T follicular helper cell (primary cell): ENCODE measurements at places on chromosomes 5 and 9.

- DNase-seq: no peak
These were observed 28.9 kb downstream of the HSDL2 start for GRCh38 chr9:112408819-112409218.

DNA sequence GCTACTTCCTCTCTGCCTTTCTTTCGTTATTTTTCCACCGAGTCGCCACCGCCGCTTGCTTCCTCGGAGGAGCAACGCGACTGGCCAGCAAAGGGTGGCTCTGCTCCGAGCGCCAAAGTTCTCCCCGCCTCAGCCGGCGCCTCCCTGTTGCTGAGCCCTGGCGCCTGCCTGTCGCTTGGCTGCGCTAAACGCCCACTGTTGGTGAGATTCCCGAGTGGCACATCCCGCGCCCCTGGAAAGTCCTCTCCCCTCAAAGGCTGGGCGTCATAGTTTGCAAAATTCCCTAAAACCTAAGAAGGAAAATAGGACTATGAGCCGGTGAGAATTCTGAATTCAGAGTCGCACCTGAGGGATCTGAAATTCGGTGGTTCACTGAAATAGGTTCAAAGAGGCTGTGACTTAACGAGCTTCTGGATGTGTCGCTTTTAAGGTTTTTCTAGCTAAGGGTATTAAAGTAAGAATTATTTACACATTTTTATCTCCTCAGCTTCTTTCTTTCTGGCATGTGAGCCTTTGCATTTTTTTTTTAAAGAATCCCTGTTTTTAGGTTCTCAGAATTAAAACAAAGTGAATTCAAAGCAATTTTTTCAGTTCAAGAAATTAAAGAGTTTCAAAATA lies at the start of gene GRIN3A:
Gene GRIN3A, minus strand, starts transcription at position 82 of the 618 bp plus-strand sequence. CDS start 668 bp downstream, outside the sequence.
- no peak for DNase-seq

- no peak for DNase-seq
These were observed 14.4 kb downstream of the FGD3 start for GRCh38 chr9:92961627-92962302.

DNA sequence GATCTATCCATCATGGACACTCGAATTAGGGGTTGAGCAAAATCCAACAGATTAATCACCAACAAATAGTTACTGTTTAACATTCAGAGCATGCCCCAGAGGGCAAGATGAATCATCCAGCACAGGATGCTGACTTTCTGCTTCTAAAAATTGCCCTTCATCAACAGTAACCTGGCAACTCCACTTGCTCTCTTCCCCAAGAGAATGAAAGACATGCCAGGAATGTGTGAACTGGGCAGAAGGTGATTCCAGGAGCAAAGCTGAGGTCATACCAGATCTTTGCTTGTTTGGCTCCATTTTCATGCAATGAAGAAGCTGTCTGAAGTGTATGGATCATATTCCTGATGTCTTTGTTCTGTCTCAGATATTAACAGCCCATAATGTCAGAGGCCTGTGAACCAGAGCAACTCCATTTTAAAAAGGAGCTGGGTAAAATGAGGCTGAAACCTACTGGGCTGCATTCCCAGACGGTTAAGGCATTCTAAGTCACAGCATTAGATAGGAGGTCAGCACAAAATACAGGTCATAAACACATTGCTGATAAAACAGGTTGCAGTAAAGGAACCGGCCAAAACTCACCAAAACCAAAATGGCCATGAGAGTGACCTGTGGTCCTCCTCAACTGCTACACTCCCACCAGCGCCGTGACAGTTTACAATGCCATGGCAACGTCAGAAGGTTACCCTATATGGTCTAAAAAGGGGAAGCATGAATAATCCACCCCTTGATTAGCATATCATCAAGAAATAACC lies 2.5 kb upstream of the ZNF367 start:
- no peak for DNase-seq

DNA sequence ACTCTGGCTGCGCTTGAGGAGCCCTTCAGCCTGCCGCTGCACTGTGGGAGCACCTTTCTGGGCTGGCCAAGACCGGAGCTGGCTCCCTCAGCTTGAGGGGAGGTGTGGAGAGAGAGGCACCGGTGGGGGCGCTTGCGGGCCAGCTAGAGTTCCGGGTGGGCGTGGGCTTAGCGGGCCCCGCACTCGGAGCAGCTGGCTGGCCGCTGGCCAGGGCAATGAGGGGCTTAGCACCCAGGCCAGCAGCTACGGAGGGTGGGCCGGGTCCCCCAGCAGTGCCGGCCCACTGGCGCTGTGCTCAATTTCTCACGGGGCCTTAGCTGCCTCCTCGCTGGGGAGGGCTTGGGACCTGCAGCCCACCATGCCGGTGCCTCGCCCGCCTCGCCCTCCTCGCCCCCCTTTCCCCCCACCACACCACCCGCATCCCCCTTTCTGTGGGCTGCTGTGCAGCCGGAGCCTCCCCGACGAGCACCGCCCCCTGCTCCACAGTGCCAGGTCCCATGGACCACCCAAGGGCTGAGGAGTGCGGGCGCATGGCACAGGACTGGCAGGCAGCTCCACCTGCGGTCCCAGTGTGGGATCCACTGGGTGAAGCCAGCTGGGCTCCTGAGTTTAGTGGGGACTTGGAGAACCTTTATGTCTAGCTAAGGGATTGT lies 954.5 kb downstream of the DTWD2 start:
- DNase-seq: no peak

DNA sequence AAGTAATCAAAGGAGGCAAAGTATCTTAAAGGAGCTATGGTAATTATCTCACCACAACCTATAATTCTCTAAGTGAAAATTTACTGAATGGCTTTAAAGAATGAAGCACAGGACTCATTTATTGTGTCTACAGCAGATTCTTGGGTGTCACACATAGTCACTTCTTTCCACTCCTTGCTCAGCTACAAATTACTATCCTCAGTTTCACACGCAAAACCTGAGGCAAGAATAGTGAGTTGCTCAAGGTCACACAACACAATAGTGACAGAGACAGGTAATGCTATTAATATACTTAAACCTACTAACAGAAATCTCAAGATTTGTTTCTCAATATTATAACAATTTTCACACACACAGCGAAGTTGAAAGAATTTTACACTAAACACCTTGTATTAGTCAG lies 120.9 kb upstream of the STK32A start:
- no peak for DNase-seq

- no peak for DNase-seq
These were observed 55.6 kb downstream of the ARHGEF37 start for GRCh38 chr5:149636861-149637246.

DNA sequence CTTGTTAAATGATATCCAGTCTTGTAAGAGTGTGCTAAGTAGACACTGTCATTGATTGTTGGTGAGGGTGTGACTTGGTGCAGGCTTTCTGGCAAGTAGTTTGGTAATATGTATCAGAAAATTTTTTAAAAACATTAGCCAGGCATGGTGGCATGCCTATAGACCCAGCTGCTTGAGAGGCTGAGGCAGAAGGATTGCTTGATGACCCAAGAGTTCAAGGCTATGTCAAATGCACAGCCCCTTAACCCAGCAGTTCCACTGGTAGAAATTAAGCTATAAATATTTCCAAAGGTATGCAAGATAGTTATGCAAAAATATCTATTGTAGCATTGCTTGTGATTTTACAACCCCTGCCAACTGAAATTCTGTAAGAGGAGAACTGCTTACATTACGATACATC lies 24.2 kb downstream of the ZBTB43 start:
- DNase-seq: no peak

DNA sequence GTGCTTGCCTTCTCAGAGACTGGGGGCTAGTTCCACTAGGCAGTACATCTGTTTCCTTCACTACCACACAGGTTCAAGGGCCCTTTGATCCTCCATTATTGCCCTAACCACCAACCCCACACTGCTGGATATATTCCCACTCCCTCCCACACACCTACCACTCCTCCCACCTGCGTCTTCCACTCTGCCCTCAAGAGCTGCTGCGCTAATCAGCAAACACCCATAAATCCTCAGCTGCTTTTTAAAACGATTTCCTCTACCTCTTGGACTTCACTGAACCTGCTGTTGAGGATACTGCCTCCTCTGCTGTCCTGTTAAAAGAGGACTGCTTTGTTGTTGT lies 120.9 kb downstream of the MAPKAP1 start:
- DNase-seq: no peak

- no peak for DNase-seq
These were observed 72.0 kb upstream of the C9orf72 start for GRCh38 chr9:27645161-27645840.

DNA sequence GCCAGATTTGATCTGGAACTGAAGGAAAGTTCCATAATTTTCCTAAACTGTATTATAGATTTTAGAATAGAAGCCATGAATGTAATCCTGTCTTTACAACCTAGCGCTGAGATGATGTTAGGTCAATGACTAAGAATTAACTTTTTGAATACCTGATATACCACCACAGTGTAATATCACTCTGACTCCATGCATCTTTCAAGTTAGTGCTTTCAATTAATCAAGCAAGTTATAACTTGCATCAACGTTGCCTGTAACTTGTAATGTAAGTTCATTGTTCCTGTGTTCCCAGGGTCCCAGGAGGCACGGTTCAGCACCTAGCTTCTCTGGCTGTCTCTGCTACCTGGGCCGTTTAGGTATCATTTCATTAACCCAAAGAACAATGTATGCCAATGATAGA lies 139.3 kb downstream of the CSNK1G3 start:
- DNase-seq: no peak

DNA sequence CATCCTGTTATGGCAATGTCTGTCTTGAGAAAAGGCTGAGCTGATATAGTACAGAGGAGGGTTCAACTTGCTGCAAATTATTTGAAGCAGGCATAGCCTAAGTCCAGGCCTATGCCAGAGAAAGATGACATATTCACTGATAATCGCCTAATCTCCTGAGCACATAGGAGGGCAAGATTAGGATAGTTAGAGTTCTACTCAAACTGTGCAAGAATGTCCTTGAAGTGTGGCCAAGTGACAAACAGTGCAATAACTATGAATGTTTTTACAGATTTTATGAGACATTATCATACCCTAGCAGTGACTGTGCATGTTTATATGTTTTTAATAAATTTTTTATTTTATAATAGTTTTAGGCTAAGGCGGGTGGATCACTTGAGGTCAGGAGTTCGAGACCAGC lies 96.2 kb downstream of the TSSK1B start:
- DNase-seq: no peak

DNA sequence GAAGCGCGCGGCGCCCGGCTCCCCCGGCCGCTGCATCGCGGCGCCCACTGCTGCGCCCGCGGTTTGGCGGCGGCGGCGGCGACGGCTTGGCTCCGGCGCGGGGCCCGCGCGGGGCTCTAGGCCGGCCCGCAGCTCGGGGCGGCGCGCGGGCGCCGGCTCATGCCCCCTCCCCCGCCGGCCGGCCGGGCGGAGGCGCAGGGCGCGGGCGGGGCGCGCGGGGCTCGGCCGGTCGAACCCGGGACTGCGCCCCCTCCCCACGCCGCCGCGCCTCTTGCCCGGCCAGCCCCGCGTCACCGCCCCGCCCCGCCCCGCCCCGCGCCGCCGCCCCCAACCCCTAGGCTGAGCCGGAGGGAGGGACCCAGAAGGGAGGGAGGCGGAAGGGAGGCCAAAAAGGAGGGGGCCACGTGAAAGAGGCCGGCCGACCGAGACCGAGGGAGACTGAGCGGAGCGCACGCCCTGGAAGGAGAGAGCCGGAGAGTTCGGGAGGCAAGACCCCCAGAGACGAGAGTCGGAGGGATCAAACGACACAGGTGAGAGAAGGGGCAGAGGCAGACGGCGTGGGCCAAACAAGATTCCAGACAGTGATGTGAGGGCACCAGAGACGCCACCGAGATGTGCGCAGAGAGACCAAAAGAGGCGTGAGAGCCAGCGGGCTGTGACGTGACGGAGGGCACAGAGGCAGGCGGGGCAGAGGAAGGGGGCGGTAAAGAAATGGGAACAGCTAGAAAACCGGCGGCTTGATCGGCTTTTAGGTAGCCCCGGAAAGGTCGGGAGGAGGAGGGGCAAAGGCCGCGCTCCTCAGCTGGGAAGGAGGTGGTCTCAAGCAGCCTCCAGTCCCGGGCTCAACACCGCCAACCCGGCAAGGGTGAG lies at the start of gene BARX1:
Gene BARX1, minus strand, starts transcription at position 245 of the 870 bp plus-strand sequence. Its CDS starts 209 bp downstream, at position 36.
- peak; percentile 31 for DNase-seq

GRCh38 chr9:128702949-128703615 lies 779 bp downstream of the PKN3 start:
- DNase-seq: no peak

DNA sequence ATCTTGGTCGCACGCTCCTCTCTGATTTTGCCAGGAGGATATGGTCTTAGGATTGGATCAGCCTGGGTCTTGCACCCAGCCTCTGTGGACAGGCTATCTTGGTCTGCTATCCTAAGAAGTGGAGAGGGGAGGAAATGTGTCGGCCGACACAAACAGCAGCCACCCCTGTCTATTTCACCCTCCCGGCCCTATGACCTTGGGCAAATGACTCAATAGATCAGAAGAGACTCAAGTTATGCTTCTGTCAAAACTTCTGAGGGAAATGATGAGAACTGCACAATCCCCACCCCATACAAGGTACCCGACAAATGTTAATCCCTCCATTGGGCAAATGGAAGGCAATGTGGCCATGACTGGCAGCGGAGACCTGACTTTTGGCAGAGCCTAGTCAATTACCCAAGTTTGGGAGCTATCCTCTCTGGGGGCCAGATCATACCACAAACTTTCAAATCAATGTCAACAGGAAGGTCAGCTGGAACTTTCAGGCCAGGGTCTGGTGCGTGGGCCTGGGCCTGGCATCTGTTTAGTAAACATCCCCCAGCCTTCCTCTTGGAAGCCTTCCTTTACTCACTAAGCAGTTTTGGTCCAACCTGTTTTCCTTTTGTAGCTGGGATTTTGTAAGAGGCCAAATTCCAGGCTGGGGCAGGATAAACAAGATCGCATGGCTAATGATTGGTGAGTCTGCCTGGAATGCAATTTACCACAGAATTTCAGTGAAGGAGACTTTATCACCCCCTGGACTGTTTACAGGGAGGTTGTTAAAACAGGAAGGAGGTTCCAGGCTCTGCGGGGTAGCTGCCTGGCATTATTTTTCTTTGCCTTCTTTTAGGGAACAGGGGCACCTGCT lies 64.2 kb upstream of the CPEB4 start:
- DNase-seq: no peak

GRCh38 chr5:109767997-109768396 lies 78.3 kb downstream of the MAN2A1 start:
- DNase-seq: no peak

DNA sequence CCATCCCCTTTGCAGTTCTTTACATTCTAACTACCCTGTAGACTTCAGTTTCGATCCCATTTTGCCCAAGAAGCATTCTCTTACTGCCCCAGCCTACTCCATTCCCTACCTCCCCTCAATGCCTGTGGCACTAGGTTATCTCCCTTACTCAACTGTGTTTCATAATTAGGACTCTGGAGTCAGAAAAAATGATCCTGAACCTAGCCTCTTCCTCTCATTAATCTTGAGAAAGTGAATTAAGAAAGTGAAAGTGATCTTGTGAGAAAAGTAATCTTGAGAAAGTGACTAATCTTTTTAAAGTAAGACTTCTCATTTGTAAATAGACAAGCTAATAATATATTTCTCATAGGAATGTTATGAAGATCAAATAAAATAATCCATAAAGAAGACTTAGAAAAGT lies 444.0 kb upstream of the TRPC7 start:
- no peak for DNase-seq

- no peak for DNase-seq
These were observed 38.0 kb upstream of the TENT2 start for GRCh38 chr5:79573983-79574890.

DNA sequence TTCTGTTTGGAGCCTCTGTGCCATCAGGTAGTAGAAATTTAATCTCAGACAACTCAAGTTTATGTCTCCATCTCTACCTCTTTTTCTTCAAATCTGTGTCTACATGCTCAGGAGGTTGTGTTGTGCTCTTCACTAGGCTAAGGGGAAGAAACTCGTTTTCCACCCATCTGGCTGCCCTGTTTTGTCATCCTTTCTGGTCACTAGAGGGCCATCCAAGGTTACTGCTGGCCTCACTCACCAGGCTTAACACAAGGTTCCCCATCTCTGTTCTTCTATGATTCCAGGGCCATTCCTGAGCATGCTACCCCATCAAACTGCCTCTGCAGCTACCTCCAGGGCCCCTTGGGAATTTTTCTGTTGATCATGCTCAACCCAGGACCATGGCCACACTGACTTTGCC lies 213.3 kb upstream of the FBXL7 start:
- no peak for DNase-seq
